RPMI8226 (cell line): ENCODE measurements at places on chromosomes 2 and 18.

DNA sequence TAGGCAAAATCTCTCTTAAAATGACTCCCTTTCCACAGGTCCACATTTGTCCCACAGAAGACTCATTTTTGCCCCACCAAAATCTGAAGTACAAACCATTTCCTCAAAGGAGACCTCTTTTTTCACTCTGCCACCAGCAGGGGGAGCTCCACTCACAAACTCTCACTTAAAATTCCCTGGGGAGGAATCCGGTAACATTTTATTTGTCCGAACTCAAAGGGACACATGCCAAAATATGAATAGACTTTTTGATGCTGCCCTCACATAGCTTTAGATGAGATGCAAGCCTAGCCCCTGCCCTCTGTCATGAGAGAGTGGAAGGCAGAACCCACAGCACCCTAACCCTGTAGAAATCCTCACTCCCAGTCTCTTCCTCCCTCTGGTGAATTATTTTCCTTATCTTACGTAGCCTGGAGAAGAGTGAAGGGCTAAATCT lies 57.1 kb downstream of the RMDN2 start:
- peak; percentile 50 for DNase-seq

- no peak for DNase-seq
Observed at GRCh38 chr2:27009716-27010115, 23.0 kb upstream of the TMEM214 start.

DNA sequence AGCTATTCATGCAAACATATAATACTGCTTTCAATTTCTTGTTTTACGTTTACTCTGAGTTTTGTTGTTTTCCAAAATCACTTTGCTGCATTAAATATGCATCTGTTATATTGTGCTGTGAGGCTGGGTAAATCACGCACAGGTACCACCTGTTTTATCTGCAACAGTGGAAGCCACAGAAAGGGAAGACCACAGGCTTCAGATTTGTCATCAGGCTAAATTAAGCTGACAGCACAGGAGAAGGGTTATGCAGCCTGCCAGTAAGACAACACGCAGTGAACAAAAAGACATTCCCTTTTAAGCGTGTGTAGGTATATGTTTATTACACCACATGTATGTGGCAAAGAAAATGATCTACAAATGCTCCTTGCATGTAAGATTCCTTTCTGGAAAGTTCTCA lies 38.2 kb downstream of the ZNF516 start:
- DNase-seq: no peak

GRCh38 chr18:36771245-36771644 lies 57.6 kb downstream of the TPGS2 start:
- no peak for DNase-seq

DNA sequence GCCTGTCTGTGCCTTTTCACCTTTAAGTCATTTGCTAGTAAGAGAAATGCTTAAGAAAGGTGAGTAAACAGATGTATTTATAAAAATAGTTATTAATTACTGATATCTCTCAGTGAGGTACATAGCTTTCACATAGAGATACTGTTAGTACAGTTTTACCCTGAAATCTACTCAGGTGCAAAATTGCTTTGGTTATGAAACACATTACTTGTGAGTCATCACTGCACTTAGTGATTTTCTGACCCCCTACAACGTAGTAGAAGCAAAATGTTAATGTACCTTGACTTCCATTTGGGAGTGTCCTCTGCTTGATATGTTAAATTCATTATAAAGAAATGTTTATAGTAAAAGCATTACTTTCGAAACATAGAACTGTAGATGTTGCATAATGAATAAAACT lies 6.5 kb downstream of the GLS start:
- no peak for DNase-seq

GRCh38 chr18:2169656-2170055 lies 401.6 kb downstream of the METTL4 start:
- DNase-seq: no peak

DNA sequence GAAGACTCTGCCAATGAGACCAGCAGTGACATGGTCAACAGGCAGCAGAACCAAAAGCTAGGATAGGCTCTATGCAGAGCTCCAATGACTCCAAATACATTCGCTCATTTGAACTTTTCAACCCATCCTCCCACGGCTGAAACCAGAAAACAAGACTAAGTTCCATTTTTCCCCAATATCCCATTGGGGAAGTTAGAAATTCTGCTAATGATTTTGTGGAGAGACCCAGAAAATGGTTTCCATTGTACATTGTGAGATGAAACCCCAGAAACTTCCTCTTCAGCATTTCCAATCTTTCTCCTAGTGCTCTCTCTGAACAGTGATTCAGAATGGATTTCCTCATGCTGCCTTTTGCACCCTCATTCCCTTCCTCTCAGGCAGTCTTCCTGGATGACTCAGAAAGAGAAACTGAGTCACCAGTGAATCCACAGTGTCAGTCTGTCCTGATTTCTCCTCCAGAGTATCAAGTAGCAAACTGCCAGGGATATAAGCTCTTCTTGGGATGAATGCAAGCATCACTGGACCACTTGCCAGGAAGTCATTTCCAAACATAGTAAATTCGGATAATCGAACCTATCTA lies 467.7 kb upstream of the ID2 start:
- no peak for DNase-seq

DNA sequence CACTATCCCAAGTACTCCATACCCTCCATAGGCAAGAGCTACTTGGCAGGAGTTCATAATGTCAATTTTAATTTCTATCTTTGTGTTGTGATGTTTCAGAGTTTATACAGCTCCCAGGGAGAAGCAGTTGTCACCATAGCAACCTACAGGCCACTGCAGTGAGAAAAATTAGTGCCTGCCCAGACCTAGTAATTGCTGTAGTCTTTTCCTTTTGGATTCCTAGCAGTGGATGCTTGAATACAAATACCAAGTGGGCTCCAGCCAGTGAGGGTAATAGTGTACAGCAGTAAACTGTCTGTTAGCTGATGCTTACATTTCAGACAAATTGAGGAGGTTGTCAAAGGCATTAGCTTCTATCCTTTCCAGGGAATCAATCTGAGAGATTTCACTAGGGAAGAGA lies 26.7 kb downstream of the LHCGR start:
- DNase-seq: no peak

DNA sequence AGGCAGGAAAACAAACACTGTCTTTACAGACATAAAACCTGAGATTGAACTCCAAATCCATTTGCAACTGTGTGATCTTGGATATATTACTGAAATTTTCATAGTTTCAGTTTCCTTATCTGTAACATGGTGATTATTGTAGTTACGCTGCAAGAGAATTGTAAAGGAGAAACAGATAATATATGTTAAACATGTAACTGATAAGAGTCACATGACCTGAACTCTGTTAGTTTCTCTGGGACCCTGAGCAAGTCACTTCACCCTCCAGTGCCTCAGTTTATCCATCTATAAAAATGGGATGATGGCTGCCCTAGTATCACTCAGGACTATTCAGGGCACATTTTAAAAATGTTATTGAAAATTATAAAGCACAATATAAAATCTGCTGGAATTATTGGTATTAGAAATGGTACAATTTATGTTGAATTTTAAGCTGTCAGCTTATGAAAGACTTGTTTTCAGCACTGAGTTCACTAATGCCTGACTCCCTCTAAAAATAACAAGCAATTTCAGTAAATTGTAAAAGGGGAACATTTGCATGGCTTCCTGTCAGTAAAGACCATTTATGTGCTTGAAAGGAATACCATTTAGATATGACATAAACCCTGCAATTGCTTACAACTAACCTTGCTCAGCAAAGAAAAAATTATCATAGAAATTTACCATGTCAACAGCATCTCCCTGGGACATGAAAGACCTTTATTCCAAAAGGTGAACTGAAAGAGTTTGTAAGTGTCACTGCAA lies 393.5 kb downstream of the RAD51AP2 start:
- DNase-seq: no peak

GRCh38 chr2:14492920-14493503 lies 139.5 kb upstream of the LRATD1 start:
- no peak for DNase-seq

DNA sequence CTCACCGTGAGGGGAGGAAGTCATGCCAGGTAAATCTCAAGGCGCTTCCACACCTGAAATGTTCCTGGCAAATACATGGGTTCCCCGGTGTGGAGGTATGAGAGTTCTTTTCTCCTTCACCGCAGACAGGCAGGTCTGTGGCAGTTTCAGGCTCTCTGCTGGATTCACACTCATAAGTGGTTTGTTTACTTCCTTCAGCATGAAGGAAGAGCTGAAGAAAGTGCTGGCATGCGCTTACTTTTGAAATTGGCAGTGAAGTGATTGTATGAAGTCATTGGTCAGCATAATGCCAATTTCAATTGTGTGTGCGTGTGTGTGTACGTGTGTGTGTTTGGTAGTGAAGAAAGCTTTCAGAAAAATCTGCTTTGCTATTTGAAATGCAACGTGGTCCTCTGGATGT lies 43.4 kb downstream of the RNF144A start:
- DNase-seq: peak; percentile 81

DNA sequence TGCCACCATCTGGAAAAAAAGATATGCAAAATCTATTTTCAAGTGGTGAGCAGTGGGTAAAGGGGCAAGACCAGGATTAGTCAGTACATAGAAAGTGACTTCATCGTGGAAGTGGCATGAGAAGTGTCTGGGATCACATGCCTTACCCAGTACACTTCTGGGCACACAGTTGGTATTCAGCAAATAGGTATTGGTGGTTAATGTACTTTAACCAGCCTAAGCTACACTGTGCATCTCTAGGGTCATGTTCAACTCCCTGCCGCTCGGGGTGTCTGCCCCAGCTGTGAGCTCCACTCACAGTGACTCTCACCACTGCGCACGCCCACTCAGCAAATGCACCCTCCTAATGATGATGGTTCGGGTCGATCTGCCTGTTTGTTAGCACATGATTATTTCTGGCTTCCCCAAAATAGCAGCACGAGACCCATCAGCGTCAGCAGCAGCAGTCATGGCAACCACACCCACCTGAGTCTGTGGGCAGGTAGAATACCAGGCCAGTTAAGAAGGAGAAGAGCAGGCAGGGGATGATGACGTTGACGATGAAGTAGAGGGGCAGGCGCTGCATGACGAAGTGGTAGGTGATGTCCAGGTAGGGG lies 11.1 kb downstream of the CHRNA1 start:
- DNase-seq: no peak

- no peak for DNase-seq
Observed at GRCh38 chr2:28591711-28592335, 96.0 kb downstream of the PLB1 start.

- no peak for DNase-seq
Observed at GRCh38 chr2:28366496-28367282, 26.0 kb upstream of the FOSL2 start.

- DNase-seq: no peak
Observed at GRCh38 chr2:197057959-197058358, 131.5 kb upstream of the PGAP1 start.

DNA sequence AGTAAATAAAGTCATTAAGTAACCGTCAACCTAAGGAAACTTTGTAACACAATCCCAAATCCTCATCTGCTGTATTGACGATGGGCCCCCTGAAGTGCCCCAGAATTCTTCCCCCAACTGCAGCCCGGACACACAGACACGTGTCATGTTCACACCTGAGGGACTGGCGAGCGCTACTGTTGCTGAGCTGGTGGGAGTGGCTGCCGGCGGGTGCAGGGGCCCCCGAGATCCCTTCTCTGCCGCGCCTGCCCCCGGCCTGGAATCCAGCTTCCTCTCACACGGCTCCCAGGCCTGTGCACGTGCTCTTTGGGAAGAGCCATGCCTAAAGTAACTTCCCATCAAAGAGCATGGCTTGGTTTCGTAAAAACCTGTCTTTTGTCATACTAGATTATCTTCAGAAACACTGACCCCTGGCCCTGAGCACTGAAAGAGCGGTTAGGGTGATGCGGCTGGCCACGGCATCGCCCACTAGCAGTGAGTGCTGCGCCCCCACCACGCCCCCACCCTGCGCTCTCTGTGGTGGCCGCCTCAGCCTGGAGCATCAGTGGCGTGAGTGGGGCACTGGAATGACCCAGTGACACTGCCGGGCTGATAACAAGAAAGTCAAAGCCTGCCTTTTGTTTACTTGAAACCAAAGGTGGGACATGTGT lies 56.0 kb downstream of the ADI1 start:
- DNase-seq: no peak

DNA sequence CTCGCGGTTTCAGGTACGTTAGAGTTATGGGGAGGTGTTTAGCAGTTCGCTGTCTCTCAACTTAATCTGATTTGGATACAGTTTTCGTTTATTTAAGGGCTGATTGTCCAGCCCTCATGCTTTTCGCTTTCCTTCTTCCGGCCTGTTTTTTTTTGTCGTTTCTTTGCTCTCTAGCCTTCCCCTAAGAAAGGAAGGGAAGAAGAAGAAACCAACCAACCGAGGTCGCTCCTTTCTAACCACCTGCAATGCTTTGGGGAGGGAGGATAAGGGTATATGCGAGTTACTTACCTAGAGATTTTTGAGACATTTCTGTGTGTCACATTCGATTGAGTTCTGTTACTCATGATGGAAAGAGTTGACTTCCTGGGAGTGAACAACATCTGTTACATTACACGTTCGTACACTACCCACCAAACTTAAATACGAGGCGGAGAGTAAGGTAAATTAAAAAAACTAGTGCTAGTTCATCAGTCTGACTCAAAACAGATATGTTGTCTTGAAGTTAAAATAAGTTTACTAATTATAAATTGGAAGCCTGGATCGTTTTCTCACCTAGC lies 918 bp downstream of the EIF5B start:
- peak; percentile 38 for DNase-seq

DNA sequence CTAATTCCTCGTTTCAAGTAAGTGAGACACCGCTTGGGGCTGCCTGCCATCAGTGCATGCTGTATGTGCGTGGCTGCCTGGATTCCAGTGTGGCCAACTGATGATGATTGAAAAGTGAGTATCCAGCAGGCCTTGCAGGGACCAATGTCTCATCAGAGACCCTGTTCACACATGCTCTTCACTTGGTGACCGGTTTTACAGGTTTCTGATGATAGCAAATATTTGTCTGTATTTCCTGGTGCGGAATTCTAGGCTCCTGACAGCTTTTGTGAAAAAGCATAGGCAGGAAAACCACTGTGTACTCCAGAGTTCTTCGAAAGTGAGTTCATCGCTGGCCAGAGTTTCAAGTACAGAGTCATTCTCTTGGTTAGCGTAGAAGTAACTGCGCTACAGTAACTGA lies 13.8 kb upstream of the YWHAQ start:
- no peak for DNase-seq

GRCh38 chr2:65931056-65931455 lies 498.7 kb upstream of the SPRED2 start:
- no peak for DNase-seq
